ENCODE measurements at places on chromosomes 6 and 20.

GRCh38 chr6:27188061-27188884 lies 59.2 kb upstream of the PRSS16 start:
- peak; percentile 87 for DNase-seq

- no peak for DNase-seq
These were observed 801 bp downstream of the FBXL4 start for GRCh38 chr6:98946879-98947410.

GRCh38 chr6:163533443-163533842 lies 118.9 kb downstream of the QKI start:
- DNase-seq, result peak; percentile 27

DNA sequence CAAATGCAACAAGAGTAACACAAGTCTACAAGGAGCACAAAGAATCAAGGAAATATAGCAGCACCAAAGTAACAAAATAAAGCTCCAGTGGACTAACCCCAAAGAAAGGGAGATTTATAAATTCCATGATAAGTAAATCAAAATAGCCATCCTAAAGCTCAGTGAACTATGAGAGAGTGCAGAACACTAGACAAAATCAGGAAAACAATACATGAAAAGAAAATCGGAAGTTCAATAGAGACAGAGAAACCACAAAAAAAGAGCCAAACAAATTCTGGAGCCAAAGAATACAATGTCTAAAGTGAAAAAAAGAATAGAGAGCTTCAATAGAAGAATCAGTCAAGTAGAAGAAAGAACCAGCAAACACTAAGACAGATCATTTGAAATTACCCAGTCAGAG lies 247.3 kb upstream of the TENT5A start:
- no peak for DNase-seq

DNA sequence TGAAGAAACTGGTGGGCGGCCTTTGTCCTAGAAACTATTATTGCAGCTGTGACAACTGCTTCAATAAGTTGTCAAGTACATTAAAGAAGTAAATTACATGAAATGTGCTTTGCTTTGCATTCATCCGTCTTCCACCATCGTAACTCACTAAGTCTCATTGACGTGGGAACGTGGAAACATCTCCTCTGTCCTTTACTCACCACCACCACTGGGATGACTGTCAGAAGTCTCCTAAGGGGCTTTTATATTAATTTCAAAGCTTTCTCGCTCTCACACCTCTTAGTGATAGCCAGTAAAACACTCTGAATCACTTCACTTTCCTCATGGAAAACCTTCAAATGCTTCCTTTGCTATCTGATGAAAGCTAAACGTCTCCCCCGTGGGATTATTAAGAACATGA lies 111.9 kb upstream of the SLC2A12 start:
- no peak for DNase-seq

DNA sequence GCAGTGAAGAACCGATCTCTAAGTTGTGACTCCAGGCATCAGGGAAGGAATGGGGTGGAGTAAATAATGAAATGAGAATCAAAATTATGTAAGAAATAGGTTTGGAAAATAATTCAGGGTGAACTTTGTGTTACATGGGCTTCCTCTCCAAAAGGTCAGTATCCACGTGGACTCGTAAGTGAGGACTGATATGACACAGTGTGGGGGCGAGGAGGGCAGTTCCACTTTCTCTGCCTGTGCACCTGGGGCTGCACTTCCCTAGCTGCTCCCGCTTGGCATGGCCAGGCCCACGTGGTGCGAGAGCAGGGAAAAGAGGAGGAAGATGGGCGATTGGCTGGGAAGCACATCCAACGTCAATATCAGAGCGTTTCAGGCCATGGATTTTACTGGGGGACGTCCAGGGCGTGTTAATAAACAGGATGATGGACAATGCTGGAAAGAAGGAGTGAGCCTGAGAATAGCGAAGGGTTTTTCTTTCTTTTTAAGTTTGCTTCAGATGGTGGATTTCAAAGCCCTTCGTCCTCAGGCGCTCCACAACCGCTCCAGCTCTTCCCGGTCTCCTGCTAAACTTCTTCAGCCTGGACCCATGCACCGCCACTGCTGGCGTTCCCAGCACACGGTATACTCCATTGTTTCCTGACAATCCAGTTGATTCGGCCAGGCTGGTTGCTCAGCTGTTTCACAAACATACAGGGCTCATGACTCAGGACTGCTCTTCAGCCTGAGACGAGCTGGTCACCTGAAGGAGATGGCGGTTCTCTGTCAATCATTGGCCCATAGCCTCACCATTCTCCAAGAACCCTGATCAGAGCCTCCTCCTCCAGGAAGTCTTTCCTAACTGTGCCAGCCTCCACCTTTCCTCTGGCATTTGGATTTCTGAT lies 11.8 kb downstream of the CCR6 start:
- DNase-seq, result no peak

- DNase-seq, result peak; percentile 34
These were observed 5.0 kb downstream of the SERPINB6 start for GRCh38 chr6:2966347-2966746.

- peak; percentile 37 for DNase-seq
These were observed 12.1 kb downstream of the TRIM31 start for GRCh38 chr6:30100585-30101443.

- DNase-seq, result peak; percentile 22
These were observed 541.5 kb downstream of the CD83 start for GRCh38 chr6:14658886-14659561.

- DNase-seq, result no peak
These were observed 222.1 kb downstream of the LAMA2 start for GRCh38 chr6:129105035-129105434.

DNA sequence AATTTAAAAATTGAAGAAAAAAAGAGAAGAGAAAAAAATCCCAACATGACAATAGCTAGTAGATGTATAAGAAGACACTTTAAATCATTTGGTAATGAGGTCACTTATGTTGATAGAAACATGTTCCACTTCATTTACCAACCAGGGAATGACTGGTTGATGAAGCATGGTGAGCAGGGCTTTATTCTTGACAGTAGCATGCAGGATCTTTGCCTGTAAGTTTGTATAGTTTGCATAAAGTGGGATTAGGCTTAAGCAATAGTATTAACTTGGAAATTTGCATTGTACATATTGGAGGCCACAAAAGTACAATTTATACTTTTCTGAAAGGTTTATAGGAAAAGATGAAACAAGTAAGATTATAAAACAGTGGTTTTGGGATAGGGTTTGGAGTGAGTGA lies 67.0 kb downstream of the NOX3 start:
- no peak for DNase-seq

DNA sequence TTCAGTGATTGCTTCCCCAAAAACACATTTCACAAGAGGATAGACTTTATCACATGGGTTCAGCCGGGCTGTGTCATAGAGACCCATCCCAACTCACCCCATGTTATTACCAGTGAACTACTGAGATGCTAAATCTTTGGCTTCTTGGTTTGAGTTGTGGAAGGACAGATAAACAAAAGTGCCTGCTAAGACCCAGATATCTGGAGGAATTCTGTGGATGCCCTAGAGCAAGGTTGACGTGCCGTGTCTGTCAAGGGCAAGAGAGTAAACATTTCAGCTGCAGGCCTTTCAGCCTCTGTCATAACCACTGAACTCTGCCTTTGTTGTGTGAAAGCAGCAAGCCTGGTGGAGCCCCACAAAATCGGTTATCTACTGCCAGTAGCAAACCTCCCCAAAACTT lies 11.2 kb upstream of the THBD start:
- no peak for DNase-seq

DNA sequence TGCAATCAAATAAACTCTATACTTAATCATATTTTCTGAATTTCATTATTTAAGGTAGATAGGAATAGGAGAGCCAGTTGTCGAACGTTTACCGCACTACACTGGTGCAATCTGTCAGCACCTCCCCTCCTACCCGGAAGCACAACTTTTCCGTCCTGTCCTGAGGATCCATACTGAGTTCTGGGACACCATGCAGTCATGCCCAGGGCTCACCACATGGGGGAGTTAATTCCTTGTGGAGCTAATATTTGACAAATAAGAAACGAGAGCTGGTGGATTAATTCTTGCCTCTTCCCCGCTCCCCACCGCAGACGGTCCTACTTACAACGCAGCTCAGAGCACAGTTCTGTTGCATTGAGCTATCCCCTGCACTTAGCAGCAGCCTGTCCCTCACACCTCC lies 107.7 kb upstream of the RALGAPA2 start:
- DNase-seq, result peak; percentile 58

- DNase-seq, result peak; percentile 68
These were observed 18.8 kb downstream of the DNMT3B start for GRCh38 chr20:32780749-32781655.

GRCh38 chr20:45019762-45020123 lies 53.4 kb downstream of the STK4 start:
- DNase-seq, result peak; percentile 48

GRCh38 chr6:141152951-141153350 lies 979.8 kb upstream of the GJE1 start:
- peak; percentile 21 for DNase-seq

- no peak for DNase-seq
These were observed 46.5 kb downstream of the PLCG1 start for GRCh38 chr20:41183831-41184230.

GRCh38 chr6:93021235-93021915 lies 398.0 kb downstream of the EPHA7 start:
- peak; percentile 18 for DNase-seq

- no peak for DNase-seq
These were observed 113.6 kb downstream of the TNFRSF21 start for GRCh38 chr6:47196113-47196512.

- DNase-seq, result no peak
These were observed 74.8 kb upstream of the FLRT3 start for GRCh38 chr20:14412065-14412681.

DNA sequence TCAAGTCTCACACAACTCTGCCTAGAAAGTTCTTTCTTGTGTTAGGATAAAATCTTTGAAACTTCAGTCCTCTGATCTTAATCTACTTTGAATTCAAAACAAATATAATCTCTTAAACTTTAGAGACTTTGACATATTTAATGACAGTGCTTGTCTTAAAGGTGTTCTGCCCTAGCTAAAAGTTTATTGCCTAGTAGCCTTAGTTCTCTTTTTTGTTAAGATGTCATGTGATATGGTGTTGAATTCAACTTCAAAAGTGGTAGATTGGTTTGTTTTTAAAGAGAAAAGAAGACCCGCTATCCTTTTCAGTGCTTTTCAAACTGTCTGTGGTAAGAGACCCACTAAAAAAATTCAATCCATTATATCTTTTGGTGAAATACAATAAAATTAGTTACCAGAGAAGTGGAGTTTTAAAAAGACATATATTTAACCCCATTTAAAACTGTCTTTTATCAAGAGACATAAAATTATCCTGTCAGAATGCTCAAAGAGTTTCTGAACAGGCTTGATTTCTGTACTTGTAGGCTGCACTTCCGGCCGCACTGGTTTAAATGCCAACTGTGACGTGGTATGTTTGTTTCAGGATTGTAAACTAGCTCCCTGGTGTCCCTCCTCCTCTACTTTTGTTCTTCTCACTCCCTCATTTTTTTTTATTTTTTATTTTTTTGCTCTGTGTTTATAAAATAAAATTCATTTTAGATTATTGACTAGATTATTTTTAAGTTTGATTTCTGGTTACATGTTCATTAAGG lies 76.5 kb downstream of the QKI start:
- peak; percentile 26 for DNase-seq

GRCh38 chr6:138410972-138411880 lies 7.2 kb downstream of the HEBP2 start:
- no peak for DNase-seq

- DNase-seq, result no peak
These were observed 327.9 kb upstream of the QKI start for GRCh38 chr6:163086624-163086920.

- DNase-seq, result peak; percentile 51
These were observed 1027.9 kb upstream of the ADGRB3 start for GRCh38 chr6:67606906-67607828.

DNA sequence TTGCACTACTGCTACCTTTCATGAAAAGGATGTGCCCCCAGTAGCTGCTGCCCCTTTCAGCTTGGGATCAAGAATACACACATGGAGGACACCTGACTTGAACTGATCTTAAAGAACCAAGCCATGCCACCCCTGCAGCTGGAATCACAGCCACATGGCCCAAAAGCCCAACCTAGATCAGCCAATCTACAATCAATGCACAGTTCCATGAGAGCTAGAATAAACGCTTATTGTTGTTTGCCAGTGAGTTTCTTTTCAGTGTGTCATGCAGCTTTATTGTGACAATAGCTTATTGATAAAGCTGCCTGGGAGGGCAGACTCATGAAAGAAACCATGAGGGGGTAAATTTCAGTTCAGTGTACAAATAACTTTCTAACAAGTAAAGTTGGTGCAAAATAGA lies 397.7 kb downstream of the PTPRT start:
- DNase-seq, result no peak

- no peak for DNase-seq
These were observed 33.3 kb upstream of the SYNDIG1 start for GRCh38 chr20:24436160-24436559.

GRCh38 chr6:152922706-152923105 lies 60.1 kb downstream of the FBXO5 start:
- no peak for DNase-seq

- no peak for DNase-seq
These were observed 82.4 kb downstream of the PPP1R3G start for GRCh38 chr6:5167501-5167900.

DNA sequence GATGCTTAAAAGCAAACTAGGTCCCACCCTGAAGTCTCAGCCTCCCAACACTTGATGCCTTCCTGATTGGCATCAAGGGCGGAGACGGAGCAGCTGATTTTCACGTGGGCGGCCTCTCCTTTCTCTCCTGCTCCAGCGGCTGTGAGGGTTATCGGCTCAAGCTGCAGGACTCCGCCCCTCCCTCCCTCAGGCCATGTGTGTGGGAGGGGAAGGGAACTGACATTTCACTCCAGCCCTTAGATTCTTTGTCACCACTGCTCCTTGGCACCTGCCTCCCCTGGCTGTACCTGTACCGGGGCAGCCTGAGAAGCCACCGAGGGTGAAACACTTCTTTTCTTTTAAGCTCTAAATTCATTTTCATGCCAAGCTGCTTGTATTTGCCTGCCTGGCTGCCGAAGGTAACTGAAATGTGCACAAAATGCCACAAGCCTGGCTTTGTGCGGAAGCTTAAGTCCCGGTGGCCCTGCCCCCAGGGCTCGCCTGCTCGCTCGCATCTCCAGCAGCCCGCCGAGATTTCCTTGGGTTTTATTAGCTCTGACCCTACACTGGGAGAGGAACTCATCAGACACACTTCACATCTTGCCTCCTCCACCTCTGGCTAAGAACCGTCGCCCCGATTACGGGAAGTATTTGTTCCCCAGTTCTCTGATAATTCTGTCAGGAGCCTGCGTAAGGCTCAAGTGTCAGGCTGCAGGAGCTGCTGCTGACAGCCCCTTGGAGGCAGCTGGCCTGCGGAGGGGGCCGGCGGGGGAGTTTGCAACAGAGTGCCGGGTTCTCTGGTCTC lies 9.6 kb upstream of the CPNE5 start:
- DNase-seq, result peak; percentile 86

Measured in eye (tissue), 1 donor.